Aorta (tissue), 5 donors: ENCODE measurements at places on chromosomes 2 and 18. TPM values are rescaled to one million over a fixed set of nuclear protein-coding genes. Genes with fewer than 3 reads are reported as not detected.

FBXO48 gene
- 1.0 TPM for total RNA-seq

PSMA8 gene
- total RNA-seq: not detected

GKN2 gene
- total RNA-seq: not detected

GRCh38 chr2:145157741-145158591 lies 638.0 kb upstream of the ZEB2 start:
- H3K27me3 ChIP-seq: no peaks in the 10 kb centered on the region
- H3K4me1 ChIP-seq: no peaks in the 10 kb centered on the region
- DNase-seq: peak; percentile 74
- no peaks in the 10 kb centered on the region for H3K36me3 ChIP-seq
- no peak overlapping the region for H3K4me3 ChIP-seq

- no peaks in the 10 kb centered on the region for H3K4me1 ChIP-seq
- no peak overlapping the region for H3K4me3 ChIP-seq
- DNase-seq: no peak
- no peaks in the 10 kb centered on the region for H3K27me3 ChIP-seq
Observed at GRCh38 chr2:202944408-202944807, 32.3 kb downstream of the CARF start.

DNA sequence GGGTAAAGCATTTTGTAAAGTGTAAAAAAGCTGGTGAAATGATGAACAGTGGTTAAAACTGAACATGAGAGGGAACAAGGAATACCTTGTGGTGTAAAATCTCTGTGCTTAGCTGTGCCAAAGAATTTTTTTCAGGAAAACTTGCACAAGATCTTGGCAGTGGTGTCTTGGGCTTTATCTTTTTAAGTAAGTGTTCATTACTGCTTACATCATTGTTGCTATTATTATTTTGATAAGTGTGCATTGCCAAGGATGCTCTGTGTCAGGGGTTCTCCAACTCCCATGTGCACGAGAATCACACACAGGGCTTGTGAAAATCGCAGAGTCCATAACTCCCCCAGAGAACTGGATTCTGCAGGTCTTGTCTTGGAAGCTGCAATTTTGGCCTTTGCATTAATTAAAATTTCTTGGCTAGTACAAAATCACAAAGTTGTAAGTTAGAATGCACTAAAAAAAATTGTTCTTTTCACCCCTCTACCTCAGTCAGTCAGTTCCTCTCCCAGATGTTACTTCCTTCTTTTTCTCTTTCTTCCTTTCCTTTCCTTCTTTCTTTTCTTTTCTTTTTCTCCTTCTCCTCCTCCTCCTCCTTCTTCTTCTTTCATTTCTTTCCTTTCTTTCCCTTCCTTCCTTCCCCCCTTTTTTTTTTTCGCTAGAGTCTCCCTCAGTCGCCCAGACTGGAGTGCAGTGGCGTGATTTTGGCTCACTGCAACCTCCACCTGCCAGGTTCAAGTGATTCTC lies 37.8 kb downstream of the GATA6 start:
- no peak overlapping the region for H3K4me3 ChIP-seq
- no peaks in the 10 kb centered on the region for H3K36me3 ChIP-seq
- peaks cover 14% of the 10 kb centered on the region for H3K4me1 ChIP-seq
- no peak overlapping the region for H3K27ac ChIP-seq

DNA sequence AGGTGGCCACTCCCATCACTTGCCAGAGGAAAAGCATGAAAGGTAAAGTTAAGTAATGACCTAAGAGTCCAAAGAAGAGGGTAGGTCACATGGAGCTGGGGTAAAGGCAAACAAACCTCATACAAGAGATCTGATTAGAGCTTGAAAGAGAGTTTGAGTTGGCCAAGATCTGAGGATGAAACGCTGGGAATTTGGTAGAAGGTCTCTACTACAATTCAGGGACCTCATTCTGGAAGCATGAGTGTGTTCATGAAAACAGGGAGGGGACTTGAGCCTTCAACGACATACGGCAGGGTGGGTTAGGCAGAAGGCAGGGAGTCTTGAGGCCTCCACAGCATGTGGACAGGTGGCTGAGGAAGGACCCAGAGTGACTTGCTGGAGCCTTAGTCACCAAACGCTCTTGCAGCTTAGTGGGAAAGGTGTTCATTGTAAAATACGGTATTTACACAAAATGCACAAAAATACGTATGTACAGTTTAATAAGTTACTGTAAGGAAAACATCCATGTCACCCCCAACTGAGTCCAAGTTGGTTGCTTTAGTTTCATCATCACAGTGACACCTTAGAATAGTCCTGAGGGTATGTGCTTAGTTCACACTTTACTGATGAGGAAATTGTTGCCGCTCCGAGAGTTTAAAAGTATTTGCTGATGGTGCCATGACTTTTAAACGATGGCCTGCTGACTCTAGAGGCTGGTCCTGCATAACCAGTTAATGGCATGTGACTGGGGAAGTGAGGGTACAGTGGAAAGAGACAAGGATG lies 5.0 kb upstream of the FARP2 start:
- H3K27ac ChIP-seq: no peak overlapping the region
- no peak overlapping the region for H3K4me3 ChIP-seq
- H3K4me1 ChIP-seq: no peaks in the 10 kb centered on the region
- peaks cover 5% of the 10 kb centered on the region for H3K36me3 ChIP-seq

DNA sequence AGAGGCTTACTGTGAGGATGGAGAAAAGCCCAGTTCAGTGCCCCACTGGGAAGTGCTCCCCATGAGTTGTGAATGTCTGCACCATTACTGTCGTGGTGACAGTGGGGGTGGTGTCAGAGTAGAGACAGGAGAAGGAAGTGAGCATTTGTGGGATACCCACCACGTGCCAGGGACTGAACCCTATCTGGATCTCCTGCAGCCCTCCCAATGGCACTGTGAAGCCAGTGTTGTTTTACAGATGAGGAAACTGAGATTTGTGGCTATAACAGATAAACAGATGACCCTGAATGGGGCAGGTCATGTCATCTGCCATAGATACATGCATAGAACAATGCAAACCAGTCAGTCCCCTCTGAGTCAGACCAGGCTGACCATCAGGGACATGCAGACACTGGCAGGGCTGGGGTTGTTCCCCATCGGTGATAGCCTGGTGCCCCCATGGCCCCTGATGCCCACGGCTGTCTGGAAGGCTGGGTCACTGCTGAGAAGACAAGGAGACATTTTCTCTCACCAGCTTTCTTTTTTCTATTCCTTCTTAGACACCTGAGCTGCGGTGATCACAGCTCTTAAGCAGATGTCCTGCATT lies 60.8 kb downstream of the EMILIN2 start:
- no peak for DNase-seq
- no peaks in the 10 kb centered on the region for H3K4me1 ChIP-seq
- H3K27ac ChIP-seq: no peak overlapping the region

GRCh38 chr2:237060534-237061312 lies 25.0 kb upstream of the COPS8 start:
- no peak overlapping the region for H3K27ac ChIP-seq
- no peak overlapping the region for H3K4me3 ChIP-seq
- no peaks in the 10 kb centered on the region for H3K36me3 ChIP-seq
- no peaks in the 10 kb centered on the region for H3K4me1 ChIP-seq

DNA sequence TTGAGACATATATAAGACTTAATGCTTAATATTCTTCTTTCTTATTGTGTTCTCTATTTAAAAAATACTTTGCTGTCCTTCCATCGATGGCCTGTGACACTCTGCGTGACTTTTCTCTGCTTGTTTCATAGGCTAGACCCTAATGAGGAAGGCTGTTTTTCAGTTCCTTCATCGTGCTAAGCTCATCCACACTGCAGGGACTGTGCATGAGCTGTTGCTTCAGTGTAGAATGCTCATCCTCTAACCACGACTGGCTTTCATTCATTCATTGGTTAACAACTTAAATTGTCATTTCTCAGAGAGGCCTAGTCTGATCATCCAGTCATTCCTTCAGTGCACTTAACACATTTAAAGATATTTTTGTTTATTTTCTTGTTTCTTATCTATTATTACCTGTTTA lies 134.4 kb downstream of the CCDC85A start:
- no peaks in the 10 kb centered on the region for H3K36me3 ChIP-seq
- H3K27ac ChIP-seq: no peak overlapping the region
- H3K27me3 ChIP-seq: no peaks in the 10 kb centered on the region
- DNase-seq: no peak
- H3K4me3 ChIP-seq: no peak overlapping the region
